ENCODE measurements at places on chromosomes 16 and 17.

DNA sequence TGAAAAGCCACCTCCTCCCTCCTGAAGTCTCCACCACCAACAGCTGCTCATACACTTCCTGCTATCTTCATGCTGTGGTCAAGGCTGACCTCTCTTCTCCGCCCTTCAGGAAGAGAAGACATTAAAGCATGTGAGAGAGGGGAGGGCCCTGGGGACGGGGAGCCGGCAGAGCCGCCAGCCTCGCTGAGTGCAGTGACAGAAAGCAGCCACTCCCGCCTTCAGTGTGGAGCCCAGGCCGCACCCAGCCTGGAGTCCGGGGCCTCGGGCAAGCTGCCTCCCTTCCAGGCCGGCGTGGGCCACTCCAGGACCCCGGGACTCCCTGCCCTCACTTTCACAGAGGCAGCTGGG lies 94.7 kb upstream of the TNRC6C start:
- no peak for DNase-seq

DNA sequence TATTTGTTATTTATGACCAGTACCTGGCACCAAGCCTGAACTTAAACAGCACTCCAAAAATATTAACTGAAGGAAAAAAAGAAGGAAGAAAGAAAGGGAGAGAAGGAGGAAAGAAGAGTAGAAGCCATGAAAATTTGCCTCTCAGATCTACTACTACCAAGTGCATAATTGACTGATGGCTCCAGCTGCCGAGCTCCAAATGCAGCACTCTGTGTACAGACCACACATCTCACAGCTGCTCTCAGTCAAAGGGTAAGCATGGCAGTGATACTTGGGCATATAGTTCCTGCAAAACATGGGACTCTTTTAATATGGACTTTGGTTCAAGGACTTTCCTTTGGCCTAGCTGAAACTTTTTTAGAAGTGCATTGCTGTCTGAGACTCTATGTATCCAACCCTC lies 44.0 kb upstream of the NOG start:
- DNase-seq = no peak

DNA sequence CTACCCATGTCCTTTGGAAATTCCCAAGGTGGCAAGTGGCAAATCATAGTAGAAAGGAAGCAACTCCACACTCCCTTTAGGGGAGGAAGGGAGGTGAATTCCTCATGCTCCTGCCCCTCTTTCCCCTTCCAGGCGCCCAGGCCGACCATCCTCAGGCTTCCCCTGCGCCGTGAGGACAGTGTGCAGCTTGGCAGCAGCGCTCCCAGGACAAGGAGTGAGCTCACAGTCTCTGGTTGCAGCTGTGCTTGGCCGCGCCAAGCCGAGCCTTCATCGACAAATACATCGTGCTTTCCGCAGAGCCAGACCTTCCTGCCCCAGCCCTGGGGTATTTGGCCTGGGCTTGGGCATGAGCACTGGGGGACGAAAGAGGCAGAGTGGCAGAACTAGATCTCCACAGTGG lies 112.6 kb downstream of the ENGASE start:
- DNase-seq = no peak

- DNase-seq = no peak
Observed at GRCh38 chr16:56234737-56235136, 43.4 kb downstream of the GNAO1 start.

DNA sequence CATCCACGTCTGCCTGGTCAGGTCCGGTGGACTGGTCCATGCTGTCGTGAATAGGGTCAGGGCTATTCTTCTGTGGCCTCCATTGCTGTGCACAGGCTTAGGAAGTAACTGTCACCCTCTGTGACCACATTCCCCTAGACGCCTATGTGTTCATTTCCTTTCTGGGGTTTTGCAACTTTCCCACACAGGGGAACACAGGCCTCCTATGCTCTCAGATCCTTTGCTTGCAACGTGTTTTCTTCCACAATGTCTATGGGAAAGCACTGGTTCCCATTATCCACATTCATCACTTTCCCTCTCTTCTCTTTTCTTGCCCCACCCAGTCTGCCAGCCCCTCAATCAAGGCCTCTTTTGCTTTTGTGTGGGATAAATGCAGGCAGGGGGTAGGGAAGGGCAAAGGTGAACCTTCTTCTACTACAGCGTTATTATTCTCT lies 43.2 kb upstream of the DNAJA2 start:
- no peak for DNase-seq

GRCh38 chr17:62871291-62871690 lies 63.2 kb upstream of the MARCHF10 start:
- DNase-seq = no peak

DNA sequence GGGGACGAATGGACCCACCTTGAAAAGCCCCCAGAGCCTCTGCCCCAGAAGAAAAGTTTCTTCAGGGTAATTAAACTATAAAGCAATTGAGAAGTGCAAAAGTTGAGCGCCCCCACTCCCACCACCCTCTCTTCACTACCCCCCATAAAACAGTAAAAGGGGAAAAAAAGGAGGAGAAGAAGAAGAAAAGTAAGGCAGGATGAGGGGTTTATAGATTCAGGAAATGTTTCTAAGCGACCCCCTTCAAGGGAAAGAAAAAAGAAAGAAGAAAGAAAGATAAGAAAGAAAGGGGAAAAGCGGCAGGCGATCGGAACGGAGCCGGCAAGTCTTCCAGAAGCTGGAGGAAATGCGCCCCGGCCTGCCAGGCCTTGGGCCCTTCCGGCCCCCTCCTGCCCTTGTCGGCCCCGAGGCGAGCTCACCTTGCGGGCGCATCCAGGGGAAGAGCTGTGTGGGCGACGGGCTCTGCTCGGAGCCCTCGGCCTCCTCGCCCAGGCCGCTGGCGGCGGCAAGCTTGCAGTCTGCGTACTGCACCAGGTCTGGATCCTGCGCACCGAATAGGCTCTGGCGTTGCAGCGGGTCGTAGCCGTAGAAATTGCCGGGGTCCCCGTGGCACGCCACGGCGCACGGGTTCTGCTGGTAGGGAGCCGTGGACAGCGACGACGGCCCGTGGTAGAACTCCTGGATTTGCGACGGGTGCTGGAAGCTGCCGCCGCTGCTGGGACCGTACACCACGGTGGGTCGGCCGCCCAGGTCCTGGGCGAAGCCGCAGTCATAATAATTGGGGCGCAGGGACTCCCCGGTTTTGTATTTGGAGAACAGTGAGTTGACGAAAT lies 1.0 kb downstream of the HOXB8 start:
- DNase-seq = no peak

DNA sequence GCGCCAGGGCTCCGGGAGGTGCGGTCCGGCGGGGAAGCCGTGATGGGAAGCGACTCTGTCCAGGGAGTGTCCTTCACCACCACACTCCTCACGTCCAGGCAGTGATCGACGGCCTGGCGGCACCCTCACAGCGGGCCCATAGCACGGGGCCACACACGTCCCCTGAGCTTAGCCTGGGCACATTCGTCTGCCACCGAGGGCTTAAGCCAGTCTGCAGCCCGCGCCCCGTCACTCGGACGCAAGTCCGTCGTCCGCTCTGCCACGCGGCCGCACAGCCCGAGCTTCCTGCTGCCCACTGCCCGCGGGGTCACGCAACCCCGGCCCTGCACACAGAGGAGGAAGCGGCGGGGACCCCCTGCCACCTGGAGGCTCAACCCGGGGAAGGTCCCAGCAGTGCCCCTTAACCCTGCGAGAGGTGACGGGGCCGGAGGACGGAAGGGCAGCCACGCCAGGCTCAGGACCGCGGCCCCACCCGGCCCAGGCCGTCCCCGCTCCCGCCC lies 3.0 kb upstream of the TBX2 start:
- no peak for DNase-seq

- DNase-seq = no peak
Observed at GRCh38 chr17:39628655-39629493, 2.1 kb downstream of the PPP1R1B start.

GRCh38 chr17:33260638-33261037 lies 32.5 kb downstream of the ASIC2 start:
- DNase-seq = no peak

- peak; percentile 34 for DNase-seq
Observed at GRCh38 chr17:8060274-8060673, 21.4 kb downstream of the ALOX15B start.

DNA sequence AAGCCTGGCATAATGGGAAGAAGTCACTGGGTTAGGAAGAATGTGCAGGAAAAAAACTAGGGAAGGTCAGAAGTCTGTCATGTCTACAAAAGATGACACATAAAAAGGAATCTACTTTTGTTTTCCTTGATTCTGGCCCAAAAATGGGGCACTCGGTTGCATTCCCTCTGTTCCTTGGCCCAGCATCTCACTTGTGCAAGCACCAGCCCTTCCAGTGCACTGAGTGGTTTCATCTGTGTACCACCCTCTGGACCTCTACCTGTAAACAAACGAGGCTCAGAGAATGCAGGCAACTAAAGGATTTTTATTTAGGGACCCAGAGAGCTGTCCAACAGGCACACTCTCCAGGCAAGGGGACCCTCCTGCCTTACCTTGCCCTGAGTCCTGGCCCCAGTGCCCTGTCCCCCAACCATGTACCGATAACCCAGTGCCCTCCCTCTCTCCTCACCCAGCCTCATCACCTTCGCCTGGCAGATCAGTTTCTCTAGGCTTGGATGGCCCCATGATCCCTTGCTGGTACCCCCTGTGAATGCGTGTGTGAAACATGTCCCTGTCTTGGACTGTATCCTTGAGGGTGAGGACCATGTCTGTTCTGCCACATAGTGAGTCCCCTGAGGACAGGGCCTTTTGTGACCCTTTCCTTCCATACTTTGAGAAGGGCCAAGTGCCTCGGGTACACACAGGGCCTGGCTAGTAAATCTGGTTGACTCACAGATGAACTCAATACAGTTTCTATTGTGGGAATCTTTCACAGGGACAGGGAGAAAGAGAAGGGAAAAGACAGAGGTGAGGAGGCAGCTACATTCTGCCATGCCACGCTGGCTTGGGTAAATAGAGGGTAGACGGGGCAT lies 13.3 kb downstream of the NXPH3 start:
- DNase-seq = no peak

- DNase-seq = no peak
Observed at GRCh38 chr16:73480381-73480780, 432.5 kb upstream of the ZFHX3 start.

- no peak for DNase-seq
Observed at GRCh38 chr16:7324321-7324720, 8.3 kb upstream of the RBFOX1 start.

GRCh38 chr16:8912793-8913192 lies 30.6 kb downstream of the LITAFD start:
- no peak for DNase-seq

DNA sequence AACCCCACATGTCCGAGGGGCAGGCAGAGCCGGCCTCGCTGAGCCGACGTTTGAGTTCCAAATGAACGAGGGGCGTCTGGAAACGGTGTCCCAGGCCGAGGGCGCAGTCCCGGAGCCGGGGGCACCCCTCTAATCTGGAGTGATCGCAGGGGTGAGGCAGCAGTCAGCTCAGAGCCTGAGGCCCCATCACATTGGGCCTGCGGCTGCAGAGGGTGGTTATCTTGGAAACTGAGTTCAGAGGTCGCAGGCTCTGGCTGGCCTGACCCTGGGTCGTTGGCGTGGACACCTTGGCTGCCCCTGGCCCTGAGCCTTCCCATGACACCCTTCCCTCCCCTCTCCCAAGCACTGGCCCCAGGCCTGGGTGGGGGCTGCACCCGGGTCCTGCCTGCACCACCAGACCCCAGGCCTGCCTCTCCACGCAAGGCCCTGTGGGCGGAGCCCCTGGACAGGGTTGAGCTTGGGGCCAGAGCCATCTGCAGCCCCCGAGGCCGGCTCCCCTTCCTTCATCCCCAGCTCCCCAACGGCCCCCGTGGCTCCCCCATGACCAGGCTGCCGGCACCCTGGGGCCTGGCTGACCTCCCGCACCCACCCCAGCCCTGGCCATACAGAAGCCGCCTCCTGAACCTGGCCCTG lies 45.6 kb downstream of the ZFPM1 start:
- no peak for DNase-seq

- DNase-seq = no peak
Observed at GRCh38 chr16:79269211-79269863, 331.2 kb downstream of the MAF start.

DNA sequence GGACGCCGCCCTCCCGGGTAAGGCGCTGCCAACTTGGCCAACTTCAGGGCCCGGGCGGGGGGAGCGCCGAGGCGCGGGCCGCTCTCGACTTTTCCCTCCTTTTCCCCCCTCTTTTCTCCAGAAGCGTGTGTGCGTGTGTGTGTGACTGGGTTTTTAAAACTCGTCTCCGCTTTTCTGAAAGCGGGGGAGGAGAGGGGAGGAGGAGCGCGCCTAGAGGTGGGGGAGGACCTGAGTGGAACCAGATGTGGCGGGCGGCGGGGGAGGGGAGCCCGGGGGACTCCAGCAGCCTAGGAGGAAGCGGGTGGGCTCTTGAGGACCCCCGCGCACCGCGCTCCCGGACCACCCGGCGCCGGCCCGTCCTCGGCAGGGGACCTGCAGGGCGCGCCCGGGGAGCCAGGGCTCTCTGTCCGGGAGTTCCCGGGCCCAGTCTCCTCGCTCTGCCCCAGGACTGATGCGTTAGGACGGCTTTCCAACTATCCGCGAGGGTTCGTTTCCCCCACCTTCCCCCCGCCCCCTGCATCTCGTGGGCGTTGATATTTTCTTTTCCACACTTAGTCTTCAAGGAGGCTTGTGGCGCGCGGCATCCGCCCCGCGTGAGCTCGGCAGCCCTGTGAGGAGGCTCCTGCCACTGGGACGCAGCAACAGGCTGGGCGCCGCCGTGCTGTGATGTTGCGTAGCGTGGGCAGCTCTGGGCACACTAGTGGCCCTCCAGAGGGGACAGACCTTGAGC lies 599 bp downstream of the MRC2 start:
- DNase-seq = no peak

- DNase-seq = no peak
Observed at GRCh38 chr16:67571981-67572431, 9.7 kb downstream of the CTCF start.

GRCh38 chr16:79431923-79432322 lies 168.6 kb downstream of the MAF start:
- DNase-seq = no peak

GRCh38 chr16:17155936-17156335 lies 314.8 kb downstream of the XYLT1 start:
- DNase-seq = no peak

- DNase-seq = no peak
Observed at GRCh38 chr17:72950242-72950931, 142.1 kb downstream of the SLC39A11 start.

GRCh38 chr17:38706505-38707216 lies 1.6 kb downstream of the MLLT6 start:
- no peak for DNase-seq

- no peak for DNase-seq
Observed at GRCh38 chr17:16477255-16477654, 14.7 kb downstream of the LRRC75A start.

- no peak for DNase-seq
Observed at GRCh38 chr17:6924208-6924607, 71.6 kb upstream of the ALOX12 start.

DNA sequence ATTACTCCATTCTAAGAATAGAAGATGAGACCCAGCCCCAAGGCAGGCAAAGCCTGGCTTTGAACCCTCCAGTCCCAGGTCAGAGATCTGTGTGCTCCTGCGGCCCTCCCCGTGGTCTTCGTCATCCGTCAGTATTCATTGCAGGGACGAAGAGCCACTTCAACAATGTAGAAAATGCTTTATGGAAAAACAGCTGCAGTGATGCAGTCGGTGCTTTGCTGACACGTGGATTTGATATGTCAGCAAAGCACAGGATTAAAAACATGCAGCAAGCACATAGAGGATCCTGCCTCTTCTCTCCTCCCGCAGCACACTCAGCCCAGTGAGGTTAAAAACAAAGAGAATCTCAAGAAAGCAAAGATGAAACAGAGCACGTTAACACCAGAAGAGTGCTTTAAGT lies 117.1 kb upstream of the AXIN2 start:
- no peak for DNase-seq
